ENCODE measurements at places on chromosomes 4 and X.

- no peak for DNase-seq
These were observed 3.7 kb downstream of the MYOZ2 start for GRCh38 chr4:119139311-119139710.

DNA sequence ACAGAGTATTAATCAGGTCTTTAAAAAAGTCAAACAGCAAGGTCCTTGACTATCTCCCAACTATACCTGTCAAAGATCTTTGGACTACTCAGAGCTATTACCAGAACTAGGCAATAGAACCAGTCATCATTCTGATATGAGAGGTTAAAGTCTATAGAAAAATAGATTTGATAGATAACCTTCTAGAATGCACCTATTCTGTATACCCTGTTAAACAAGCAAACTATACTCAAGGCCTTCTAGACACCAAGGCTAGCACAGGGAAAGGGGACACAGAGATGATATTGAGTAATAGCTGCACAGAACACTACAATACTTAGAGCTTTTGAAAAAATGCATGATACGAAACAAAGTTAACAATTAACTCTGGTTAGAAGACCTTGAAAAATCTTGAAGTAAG, 149.5 kb downstream of the NR3C2 start:
- DNase-seq, result no peak

- no peak for DNase-seq
These were observed 20.7 kb downstream of the SETD7 start for GRCh38 chr4:139535228-139535870.

DNA sequence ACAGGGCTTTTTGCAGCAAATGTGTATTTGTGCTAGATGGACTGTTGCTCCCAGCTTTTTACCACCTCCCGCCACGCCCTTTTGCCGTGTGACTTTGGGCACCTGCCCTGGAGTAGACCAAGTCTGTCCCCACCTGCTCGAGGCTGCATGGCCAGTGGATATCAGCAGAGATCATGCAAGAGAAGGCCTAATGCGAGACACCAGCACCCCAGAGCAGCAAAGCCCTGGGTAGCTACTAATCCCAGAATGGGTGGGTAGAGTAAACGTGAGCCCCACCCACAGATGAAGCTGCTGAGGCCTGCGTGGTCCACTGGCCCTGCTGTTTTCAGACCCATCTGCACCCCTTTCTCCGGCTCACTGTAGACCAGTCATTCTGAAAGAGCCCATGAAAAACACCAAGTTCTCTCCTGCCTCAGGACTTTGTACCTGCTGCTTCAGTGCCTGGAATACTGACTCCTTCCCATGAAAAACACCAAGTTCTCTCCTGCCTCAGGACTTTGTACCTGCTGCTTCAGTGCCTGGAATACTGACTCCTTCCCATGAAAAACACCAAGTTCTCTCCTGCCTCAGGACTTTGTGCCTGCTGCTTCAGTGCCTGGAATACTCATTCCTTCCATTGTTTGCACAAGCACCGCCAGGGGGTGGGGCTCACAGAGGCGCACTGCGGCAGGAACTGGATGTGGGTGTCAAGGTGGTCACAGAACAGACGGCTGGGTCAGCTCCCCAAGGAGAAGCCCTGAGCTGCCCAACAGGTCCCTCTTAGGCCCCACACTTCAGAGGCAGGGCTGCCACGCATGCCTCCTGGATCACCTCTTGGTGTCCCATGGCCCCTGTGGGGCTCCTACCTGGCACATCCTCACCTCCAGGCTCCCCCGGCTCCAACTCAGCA, 5.1 kb upstream of the TNIP2 start:
- no peak for DNase-seq

GRCh38 chr4:81196126-81196650, 18.8 kb downstream of the PRKG2 start:
- DNase-seq, result no peak

GRCh38 chr4:164807611-164808010, 53.7 kb downstream of the SMIM31 start:
- no peak for DNase-seq

GRCh38 chr4:175412161-175412560, 399.9 kb downstream of the GPM6A start:
- peak; percentile 23 for DNase-seq

DNA sequence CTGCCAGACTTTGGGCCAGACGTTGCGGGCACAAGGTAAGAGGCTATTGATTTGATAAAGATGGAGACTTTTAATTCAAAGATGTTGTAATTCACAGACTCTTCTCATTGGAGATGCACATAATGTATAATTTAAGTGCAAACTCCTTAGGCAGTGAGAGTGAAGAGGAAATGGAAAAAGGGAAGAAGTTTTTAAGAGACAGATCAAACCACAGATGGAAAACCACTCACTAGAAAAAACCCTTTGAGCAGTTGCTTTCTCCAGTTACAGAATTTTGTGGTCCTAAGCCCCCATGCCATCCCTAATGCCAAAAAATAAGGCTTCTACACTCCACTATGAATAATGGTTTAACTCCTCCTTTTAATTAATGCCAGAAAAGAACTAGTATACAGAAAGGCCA, 977.1 kb upstream of the PRKX start:
- DNase-seq, result no peak

GRCh38 chrX:107673431-107673830, 45.1 kb downstream of the PRPS1 start:
- no peak for DNase-seq

- DNase-seq, result no peak
These were observed 14.8 kb downstream of the HOPX start for GRCh38 chr4:56666279-56666678.

DNA sequence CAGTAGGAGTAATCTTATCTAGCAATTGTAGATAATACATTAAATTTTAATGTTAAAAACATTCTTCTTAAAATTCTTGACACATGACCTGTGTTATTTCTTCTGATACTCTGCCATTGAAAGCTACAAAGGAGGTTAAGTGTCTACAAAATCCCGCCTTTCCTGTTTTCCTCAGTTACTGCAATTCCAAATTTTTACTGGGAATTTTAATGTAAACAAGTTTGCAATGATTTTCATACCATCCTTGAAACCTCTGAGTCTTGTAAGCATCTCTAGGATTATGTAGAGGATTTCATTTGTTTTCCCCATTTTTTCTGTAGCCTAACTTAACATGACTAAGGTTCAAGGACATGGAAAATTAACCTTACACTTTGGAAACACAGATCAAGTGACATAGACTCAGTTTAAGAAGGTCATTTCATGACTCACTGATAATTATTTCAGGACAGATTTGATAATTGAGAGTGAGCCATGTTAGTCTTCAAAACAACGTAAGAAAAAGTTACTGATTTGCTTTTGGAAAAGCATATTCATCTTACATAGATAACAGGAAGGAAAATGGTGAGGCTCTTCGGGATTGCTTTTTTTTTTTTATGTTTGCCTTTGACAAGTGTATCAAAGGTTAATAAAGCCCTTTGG, 39.6 kb upstream of the PDLIM5 start:
- DNase-seq, result no peak

DNA sequence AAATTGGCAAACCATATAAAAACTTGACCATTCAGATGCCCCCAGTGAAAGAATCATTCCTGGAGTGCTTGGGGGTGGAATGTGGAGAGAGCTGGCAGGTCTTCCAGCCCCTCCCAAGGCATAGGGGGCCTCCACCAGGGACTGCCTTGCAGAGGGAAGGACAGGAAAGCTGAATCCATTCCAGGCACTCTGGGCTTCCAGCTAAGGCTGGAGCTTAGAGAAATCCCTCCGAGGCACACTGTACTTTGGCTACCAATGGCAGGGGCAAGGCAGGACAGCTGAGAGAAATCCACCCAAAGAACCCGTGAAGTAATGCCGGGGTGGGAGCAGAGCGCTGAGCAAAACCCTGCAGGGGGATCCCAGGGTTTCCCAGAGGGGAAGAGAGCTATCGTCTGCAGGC, 4.0 kb downstream of the CENPU start:
- DNase-seq, result no peak

Measured in kidney epithelial cell (primary cell).